ENCODE measurements at places on chromosomes 2 and 18.
A peak's percentile ranks its signal among the peaks of the same experiment; 100 is the strongest.

DNA sequence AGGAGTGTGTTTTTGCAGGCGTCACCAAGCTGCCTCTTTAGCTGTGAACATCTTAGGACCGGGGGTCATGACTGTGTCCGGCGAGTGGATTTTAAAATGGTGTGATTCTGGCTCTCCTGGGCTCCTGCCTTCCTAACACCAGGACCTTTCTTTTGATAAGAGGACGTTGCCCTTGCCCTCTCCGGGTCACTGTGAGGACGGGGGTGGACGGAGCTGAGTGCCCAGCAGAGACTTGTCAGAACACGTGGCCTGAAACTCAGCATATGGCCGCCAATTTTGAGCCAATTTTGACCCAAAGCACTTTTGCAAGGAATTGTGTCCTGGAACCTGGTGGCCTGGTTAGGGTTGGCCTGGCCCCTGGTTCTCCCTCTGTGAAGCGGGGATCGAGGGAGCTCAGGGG is 40.2 kb downstream of the RTP5 start:
- no peak for DNase-seq

DNA sequence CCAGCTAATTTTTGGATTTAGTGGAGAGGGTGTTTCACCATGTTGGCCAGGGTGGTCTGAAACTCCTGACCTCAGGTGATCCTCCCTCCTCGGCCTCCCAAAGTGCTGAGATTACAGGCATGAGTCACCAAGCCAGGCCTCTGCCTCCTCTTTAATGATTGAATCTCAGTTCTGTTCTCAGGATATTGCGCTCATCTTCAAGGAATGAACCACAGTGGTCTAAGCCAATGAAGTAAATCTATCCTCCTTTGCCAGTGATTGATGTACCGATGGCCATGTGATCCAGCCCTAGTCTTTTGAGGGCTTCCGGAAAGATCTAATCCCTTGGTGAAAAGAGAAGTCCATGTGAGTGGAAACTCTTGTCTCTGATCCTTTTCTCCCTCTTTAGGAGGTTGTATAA is 48.6 kb downstream of the POLE4 start:
- DNase-seq, result peak; percentile 5

- peak; percentile 50 for DNase-seq
These were observed 91.2 kb downstream of the NEDD4L start for GRCh38 chr18:58135183-58135641.

DNA sequence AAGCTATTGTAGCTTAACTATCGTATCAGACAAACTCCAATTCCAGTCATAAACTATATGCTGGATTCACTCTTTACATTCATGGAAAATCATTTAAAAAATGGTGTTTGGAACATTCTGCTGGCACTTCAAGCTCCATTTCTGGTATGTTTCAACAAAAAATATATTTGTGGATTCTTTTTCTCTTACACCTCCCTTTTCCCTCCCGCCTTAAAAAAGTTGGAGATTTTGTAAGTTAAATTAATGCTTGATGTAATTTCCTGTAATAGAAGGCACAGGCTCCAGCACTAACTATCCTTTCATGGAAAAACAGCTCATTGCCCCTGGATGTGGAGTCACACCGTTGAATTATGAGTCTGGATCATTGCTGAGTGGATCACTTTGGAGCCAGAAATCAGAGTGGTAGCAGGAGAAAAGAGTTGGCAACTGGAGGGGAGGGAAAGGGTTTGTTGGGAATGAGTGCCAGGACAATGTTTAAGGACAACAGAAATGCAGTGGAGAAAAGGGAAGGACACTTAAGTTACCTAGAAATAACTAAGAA is 102.8 kb downstream of the ICOS start:
- no peak for DNase-seq

DNA sequence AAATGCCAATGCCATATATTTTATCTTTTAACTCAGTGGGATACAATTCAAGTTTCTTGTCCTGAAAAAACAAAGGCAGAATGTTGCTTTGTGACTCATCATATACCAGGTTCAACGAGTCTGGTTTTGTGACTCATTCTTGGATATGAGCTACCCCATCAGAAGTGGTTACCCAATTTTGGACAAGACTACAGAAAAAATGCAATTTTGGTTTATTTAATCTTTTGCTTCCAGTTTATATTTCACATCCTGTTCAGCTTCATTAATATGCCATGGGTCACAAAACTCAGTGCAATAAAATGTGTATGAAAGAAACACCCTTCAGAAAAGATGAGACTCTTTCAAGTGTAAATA is 25.0 kb downstream of the FN1 start:
- peak; percentile 96 for DNase-seq

- no peak for DNase-seq
These were observed 48.9 kb upstream of the ATG16L1 start for GRCh38 chr2:233202531-233202944.

DNA sequence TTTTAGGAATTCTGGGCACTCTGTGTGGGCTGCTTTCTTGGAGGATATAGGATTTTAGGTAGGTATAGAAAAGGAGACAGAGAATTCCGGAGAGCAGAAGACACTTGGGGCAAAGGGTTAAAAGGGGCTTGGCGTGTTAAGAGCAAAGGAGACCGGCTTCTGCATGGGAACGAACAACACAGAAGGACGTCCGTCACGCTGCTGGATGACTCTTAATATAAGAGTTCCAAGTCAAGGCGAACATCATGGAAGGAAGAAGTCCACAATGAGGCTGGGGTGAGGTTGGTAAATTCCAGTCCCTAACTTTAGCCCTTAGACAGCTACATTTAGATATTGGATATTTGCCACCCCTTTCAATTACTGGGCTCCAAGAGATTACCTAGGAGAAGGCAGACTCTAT is 15.9 kb upstream of the SLC20A1 start:
- no peak for DNase-seq

GRCh38 chr2:145288650-145289496 is 769.0 kb upstream of the ZEB2 start:
- no peak for DNase-seq

DNA sequence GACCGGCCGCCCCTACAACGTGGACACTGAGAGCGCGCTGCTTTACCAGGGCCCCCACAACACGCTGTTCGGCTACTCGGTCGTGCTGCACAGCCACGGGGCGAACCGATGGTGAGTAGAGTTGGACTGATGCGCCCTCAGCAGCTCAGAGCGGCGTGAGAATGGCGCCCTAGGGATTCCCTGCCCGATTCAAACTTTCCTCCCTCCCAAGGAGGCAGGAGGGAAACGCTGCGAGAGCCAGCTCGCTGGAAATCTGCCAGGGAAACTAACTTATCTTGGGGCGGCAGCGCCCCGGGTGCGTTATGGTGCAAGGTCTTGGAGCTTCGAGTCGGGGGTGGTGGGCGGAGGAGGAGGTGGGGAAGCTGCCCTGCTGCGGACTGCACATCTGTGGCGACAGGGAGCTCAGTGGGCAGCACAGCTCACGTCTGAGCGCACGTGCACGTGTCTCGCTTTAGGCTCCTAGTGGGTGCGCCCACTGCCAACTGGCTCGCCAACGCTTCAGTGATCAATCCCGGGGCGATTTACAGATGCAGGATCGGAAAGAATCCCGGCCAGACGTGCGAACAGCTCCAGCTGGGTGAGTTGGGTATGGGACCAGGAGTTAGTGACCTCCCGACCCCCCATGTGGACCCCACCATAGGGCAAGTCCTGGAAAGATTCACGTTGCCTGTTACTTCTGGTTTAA is 697 bp downstream of the ITGA4 start:
- DNase-seq, result peak; percentile 50
